ENCODE measurements at places on chromosomes 12 and 14. TPM values are rescaled to one million over a fixed set of nuclear protein-coding genes. Genes with fewer than 3 reads are reported as not detected.

The NPFF gene
- not detected for total RNA-seq

The ADIPOR2 gene
- 43.1 TPM for total RNA-seq

The IL22 gene
- total RNA-seq = not detected

The FAM181A gene
- total RNA-seq = not detected

The NINJ2 gene
- total RNA-seq = 9.2 TPM
